Urinary bladder (tissue), 4 donors: ENCODE measurements at places on chromosomes 12 and 14. TPM values are rescaled to one million over a fixed set of nuclear protein-coding genes. Genes with fewer than 3 reads are reported as not detected.

KRT4 gene
- 6.3 TPM for total RNA-seq

- no peak for DNase-seq
Measured at GRCh38 chr12:71456316-71456715, 16.7 kb downstream of the LGR5 start.

KLRB1 gene
- 2.3 TPM for total RNA-seq

LRP1-AS gene
- not detected for total RNA-seq

TCL1A gene
- 2.0 TPM for total RNA-seq

GRCh38 chr12:104180374-104180773 is 35.2 kb upstream of the TXNRD1 start:
- DNase-seq, result no peak

DNAI7 gene
- total RNA-seq, result 1.9 TPM

DNA sequence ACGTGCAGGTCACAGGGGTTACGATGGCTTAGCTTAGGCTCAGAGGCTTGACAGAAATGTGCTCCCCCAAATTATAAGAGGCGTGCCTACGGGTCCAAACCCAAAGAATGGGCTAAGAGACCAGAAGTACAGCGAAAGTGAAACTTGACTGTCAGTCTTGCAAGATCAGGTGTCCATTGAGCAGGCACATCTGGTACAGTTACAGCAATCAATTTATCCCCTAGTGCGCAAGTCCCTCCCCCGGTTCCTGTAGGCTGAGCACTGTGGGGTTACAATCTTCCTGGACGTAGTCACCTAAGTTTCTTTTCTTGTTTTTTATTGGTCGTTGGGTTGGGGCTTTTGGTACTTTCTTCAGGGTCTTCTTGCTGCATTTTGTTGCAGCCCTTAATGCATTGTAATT is 134.2 kb downstream of the UNC79 start:
- DNase-seq, result no peak

- DNase-seq, result no peak
Measured at GRCh38 chr14:73991092-73991491, 28.0 kb downstream of the ENTPD5 start.

- no peak for DNase-seq
Measured at GRCh38 chr14:101905614-101906013, 58.8 kb upstream of the DYNC1H1 start.

WASHC3 gene
- total RNA-seq, result 82.1 TPM

OTOGL gene
- 4.5 TPM for total RNA-seq

CISTR gene
- not detected for total RNA-seq

- peak; percentile 83 for DNase-seq
Measured at GRCh38 chr14:94342334-94342934, 19.3 kb upstream of the SERPINA6 start.

NYNRIN gene
- total RNA-seq, result 35.4 TPM

DNA sequence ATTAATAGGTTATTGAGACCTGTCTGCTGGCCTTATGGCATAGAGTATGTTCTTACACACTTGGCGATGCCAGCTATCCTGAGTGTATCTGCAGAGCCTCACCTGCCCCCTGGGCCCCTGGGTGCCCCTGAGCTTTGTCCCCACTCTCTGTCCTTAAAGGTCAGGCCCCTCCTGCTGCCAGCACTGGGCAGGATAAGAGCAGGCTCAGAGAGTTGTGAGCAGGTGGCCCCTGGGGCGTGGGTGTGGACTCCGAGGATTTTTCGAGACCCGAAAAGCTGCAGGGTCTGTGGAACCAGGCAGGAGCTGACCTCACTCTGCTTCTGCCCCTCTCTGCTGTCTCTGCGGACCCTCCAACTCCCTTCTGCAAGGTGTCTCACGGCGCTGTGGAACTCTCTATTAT is 8.2 kb downstream of the HIP1R start:
- no peak for DNase-seq

PLA2G1B gene
- total RNA-seq, result 0.90 TPM

DNA sequence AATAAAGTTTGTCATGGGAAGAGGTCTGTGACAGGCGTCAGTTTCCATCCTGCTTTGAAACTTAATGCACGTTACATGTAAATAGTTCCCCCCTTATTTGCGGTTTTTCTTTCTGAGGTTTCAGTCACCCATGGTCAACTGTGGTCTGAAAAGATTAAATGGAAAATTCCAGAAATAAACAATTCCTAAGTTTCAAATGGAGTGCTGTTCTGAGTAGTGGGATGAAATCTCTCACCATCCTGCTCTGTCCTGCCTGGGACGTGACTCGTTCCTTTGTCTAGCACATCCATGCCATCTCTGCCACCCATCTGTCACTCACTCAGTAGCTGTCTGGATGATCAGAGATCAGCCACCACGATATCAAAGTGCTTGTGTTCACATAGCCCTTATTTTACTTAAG is 51.3 kb upstream of the DICER1 start:
- no peak for DNase-seq

LBHD2 gene
- not detected for total RNA-seq

DNA sequence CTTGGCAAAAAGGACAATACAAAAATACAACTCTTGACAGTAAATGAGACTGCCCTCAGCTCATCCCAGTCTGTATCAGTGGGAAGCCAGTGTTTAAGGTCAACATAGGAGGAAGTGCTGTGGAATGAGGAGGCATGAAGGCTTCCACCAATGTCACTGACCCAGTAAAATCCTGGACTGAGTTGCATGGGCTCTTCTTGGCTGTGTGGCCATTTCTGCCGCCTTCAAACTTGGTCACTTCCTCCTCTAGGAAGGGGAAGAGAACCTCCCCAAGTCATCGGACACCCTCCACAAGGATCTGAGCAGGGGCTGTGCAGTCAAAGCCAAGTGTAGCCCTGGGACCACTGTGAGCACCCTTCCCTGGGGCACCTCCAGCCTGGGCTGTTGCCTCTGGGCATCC is 11.9 kb downstream of the GPR68 start:
- no peak for DNase-seq

GRCh38 chr14:23193432-23193831 is 10.0 kb upstream of the SLC7A8 start:
- no peak for DNase-seq

FGF23 gene
- not detected for total RNA-seq

DNA sequence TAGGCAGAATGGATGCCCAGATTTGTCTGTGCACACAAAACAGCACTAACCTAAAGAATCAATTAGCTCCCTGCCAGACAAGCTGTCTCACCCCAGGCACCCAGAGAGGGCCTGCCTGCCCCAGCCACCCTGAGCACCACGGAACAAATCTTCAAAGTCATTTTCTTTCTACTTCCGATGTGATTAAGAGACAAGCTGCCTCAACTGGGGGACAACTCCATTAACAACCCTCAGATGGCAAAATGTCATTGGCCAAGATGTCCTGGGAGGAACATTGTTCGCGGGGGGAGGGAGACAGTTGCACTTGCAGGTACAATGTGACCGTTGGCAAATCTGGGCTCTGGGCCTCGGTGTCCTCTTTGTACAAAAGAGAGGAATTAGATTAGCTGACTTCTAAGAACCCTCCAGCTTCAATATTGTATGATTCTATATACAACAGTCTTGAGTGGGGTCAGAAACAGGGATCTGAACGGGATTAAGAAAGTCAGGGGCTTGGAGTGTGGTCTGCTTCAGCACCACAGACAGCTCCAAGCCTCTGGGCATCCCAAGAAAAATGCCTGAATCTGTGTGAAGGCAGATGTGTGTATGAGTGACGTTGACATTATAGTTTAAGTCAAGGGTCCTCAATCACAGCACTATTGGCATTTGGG is 42.8 kb upstream of the CMKLR1 start:
- no peak for DNase-seq

CFAP54 gene
- 6.8 TPM for total RNA-seq

DNA sequence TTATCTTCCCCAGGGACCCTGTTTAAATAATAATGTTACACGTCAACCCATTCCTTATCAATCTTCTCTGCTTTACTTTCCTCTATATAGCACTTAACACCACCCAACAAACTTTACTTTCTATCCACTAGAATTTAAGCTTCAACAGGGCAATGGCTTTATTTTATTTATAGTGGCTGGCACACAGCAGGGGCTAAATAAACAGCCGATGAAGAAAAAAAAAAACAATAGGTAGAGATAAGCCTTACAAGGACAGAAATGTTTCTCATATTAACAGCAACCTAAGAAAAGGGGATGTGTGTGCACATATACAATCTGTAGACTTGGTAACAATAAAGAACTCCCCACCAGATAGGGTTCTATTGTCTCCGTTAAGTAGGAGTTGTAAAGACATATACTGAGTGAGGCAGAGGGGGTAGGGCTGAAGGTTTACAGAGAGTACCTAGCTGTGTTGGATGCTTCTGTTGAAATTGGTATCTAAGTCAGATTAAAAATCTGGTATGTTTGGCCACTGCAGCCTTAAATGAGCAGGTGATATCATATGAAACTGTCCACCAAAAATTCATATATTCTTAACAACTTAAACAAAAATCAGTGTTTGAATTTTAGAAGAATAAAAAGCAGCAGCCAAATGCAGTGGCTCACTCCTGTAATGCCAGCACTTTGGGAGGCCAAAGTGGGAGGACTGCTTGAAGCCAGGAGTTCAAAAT is 24.7 kb upstream of the AP4S1 start:
- DNase-seq, result no peak

RFLNA gene
- 6.0 TPM for total RNA-seq

DNA sequence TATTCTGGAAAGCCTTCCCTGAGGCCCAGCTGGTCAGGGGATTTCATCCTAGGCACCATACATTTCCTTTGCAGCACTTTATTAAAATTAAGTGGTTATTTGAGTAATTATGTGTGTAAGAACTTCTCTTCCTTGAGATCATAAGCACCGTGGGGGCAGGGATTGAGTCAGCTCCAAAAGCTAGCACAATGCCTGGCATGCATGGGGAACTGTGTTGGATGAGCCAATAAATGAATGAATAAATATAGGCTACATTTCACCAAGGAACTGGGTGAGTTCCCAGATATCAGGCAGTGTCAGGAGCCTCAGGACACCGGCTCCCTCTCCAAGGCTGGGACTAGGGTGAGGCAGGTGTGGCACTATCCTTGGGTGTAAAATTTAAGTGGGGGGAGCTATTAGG is 82.8 kb upstream of the FBXO21 start:
- DNase-seq, result no peak

DNA sequence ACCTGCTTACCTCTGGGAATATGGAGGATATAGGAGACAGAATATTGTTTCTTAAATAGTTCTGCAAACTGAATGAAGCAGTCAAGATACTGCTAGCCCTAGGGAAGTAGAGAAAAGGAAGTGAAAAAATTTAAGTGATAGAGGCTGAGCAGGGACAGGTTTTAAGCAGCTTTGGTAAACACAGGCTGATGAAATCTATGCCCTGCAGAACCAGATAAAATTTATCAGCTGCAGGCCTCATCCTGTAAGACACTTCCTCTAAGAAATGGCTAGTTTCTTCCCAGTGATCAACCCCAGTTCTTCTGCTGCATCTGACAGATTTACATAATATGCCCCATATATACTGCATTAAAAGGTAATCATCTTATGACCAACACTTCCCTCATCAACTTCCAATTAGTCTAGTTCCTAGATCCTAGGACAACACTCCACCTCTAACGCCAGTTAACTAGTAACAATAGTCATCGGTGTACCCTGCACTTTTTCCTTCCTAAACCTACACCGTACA is 1.3 kb upstream of the ESYT1 start:
- no peak for DNase-seq

DNA sequence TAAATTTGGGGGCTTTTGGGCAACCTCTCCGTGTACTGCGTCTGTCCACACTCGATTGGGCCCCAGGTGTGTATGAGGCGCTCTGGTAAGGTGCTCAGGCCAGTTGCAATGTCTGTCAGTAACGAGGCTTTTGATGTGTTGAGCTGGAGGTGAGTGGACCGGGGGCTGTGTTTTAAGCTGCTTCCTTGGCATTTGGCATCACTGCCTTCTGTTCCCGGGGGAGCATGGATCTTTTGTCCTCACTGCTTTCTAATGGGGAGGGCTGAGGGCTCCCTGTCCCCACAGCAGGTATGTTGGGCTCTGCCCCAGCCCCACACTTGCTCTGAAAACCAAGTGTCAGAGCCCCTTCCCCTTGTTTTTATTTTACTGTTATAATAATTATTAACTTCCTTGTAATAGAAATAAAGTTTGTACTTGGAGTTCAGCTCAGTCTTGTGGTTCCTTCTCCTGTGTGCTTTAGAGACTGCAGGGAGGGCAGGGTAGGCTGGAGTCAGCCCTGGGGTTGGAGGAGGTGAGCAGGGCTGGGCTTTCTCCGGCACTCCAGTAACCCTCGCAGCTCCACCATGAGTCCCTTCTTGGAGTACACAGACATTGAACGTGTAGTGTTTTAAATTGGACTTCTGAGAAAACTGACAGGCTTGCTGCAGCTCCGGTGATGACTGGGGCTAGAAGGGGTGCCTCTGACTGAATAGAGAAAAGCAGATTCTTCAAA is 28.0 kb downstream of the TRAFD1 start:
- no peak for DNase-seq

DNA sequence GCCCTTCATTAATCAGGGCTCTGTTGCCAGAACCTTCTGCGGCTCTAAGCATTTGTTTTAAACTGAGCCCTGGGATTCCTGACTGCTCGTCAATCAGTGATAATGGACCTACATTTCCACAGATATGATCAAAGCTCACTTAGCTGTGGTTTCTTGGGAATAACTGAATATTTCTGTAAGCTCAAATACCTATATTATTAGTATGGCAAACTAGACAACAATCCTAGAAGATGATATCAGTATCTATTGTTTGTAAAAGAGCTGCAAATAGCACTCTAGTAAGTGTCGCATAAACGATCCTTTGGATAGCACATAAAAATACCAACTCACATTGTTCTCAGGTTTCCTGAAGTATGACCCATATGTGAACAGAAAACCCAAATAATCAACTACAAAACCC is 150.4 kb downstream of the PPM1H start:
- no peak for DNase-seq

- DNase-seq, result no peak
Measured at GRCh38 chr12:58347188-58347587, 405.8 kb downstream of the ATP23 start.

TAS2R7 gene
- total RNA-seq, result not detected

DNA sequence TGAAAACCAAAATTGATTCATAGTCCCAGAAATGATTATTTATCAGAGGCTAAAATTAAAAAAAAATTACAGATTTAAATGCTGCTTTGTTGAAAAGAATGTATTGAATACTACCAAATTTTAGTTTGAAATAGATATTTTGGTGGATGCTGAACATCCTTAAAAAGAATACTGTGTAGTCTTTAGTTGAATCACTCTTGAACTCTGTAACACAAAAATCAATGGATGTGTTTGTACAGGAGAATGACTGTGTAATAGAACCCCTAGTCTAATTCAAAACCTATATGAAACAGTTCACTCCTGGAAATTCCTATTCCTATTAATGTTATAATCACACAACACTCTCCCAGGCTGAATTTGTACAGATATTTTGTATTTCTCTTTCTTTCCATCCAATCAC is 1.5 kb upstream of the TSPAN8 start:
- no peak for DNase-seq
